Large intestine (tissue), 12 donors: ENCODE measurements at places on chromosomes 5 and 9. TPM values are rescaled to one million over a fixed set of nuclear protein-coding genes. Genes with fewer than 3 reads are reported as not detected.
A peak's percentile ranks its signal among the peaks of the same experiment; 100 is the strongest.

DNA sequence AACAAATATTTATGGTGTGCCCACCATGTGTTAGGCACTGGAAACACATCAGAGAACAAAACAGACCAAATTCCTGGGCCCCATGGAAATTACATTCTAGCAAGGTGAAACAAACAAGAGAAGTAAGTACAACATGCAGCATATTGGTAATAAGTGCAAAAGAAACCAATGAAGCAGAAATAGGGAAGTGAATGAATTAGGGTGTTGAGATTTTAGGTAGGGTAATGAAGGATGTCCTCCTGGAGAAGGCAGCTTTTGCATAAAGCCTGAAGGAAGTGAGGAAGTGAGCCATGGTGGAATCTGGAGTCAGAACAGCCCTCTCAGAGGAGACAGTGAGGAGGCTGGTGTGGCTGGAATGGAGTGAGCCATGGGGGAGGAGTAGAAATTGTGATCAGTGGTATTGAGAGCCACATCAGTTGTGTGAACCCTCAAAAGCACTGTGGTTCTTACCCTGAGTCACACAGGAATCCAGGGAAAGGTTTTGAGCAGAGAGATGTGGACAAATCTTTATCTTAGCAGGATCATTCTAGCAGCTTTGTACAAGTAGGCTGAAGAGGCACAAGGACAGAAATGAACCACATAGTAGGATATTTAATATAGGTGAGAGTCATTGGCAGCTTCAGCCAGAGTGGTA lies 52.7 kb upstream of the ARL15 start:
- peak; percentile 22 for DNase-seq

DNA sequence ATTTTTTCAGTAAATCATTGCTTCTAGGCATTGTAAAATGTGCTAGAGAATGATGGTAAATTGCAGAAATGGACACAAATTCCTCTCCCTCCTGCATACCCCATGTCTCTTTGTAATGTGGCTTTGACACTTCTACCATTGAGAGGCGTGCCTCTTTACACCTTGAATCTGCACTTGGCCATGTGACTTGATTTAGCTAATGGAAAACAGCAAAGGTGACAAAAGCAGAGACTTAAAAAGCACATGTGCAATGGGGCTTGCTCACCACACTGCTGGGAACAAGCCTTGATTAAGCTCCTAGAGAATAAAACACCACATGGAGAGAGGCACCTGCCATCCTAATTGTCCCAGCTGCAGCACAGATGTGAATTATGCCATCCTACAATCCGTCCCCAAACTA lies 69.9 kb upstream of the NAA35 start:
- no peak for DNase-seq

Gene SPATA31A3
- not detected for polyA plus RNA-seq

Gene MCIDAS
- not detected for polyA plus RNA-seq
